Smooth muscle cell of bladder (primary cell): ENCODE measurements at places on chromosomes 13 and 19. TPM values are rescaled to one million over a fixed set of nuclear protein-coding genes. Genes with fewer than 3 reads are reported as not detected.

RAP2A gene
- 31.9 and 35.1 TPM in 2 replicates for total RNA-seq

RASGRP4 gene
- total RNA-seq: not detected in 2 replicates

CEACAM3 gene
- total RNA-seq: not detected in 2 replicates

SMIM44 gene
- total RNA-seq: not detected in 2 replicates

A1BG gene
- 8.7 and 12.5 TPM in 2 replicates for total RNA-seq

CRB3 gene
- not detected in 2 replicates for total RNA-seq

ZNF723 gene
- not detected in 2 replicates for total RNA-seq

WDR87 gene
- not detected in 2 replicates for total RNA-seq

NCR1 gene
- not detected in 2 replicates for total RNA-seq

SIGLEC7 gene
- total RNA-seq: 0.09 TPM in 1 of 2 replicates, not detected in the other

ZNF614 gene
- 7.8 and 8.4 TPM in 2 replicates for total RNA-seq

EEF2 gene
- total RNA-seq: 4,154 and 4,292 TPM in 2 replicates

HSH2D gene
- not detected in 2 replicates for total RNA-seq

IGFL2 gene
- not detected in 2 replicates for total RNA-seq

NCCRP1 gene
- not detected in 2 replicates for total RNA-seq

RASL11A gene
- total RNA-seq: 46.2 and 70.1 TPM in 2 replicates

ZNF90 gene
- 0.57 and 0.92 TPM in 2 replicates for total RNA-seq

SLC6A16 gene
- 0.09 TPM in 1 of 2 replicates, not detected in the other for total RNA-seq

TEX101 gene
- not detected in 2 replicates for total RNA-seq

SLC10A2 gene
- total RNA-seq: not detected in 2 replicates

MISP gene
- 0.18 and 0.28 TPM in 2 replicates for total RNA-seq

APLP1 gene
- total RNA-seq: 1.7 and 3.9 TPM in 2 replicates

BSG gene
- 296 and 318 TPM in 2 replicates for total RNA-seq

ZNF226 gene
- 21.1 and 22.9 TPM in 2 replicates for total RNA-seq

SLC8A2 gene
- total RNA-seq: 0.18 TPM in 1 of 2 replicates, not detected in the other

IL4I1 gene
- 0.14 and 0.46 TPM in 2 replicates for total RNA-seq

ADGRE3 gene
- not detected in 2 replicates for total RNA-seq

RAB4B gene
- 6.3 and 7.1 TPM in 2 replicates for total RNA-seq

LGALS14 gene
- total RNA-seq: not detected in 2 replicates

CEACAM7 gene
- not detected in 2 replicates for total RNA-seq

SIGLECL1 gene
- total RNA-seq: not detected in 2 replicates

HIPK4 gene
- total RNA-seq: 0.14 and 0.18 TPM in 2 replicates

SYCN gene
- total RNA-seq: not detected in 2 replicates

CERS1 gene
- total RNA-seq: 0.85 and 2.7 TPM in 2 replicates

NDUFA7 gene
- total RNA-seq: 31.0 and 40.4 TPM in 2 replicates

PSG11 gene
- total RNA-seq: not detected in 2 replicates

ATP4A gene
- not detected in 2 replicates for total RNA-seq

BEST2 gene
- not detected in 2 replicates for total RNA-seq

EBI3 gene
- not detected in 2 replicates for total RNA-seq

CYP2A6 gene
- not detected in 2 replicates for total RNA-seq

CLEC17A gene
- total RNA-seq: 0.28 TPM in 1 of 2 replicates, not detected in the other

AMH gene
- 0.28 and 0.46 TPM in 2 replicates for total RNA-seq

GPR12 gene
- not detected in 2 replicates for total RNA-seq

TLE6 gene
- total RNA-seq: 2.4 and 3.4 TPM in 2 replicates

ACTMAP gene
- total RNA-seq: 0.37 and 0.57 TPM in 2 replicates

PLIN4 gene
- total RNA-seq: 0.14 and 1.3 TPM in 2 replicates

STAP2 gene
- total RNA-seq: 4.3 and 5.2 TPM in 2 replicates

ERICH4 gene
- total RNA-seq: 0.09 TPM in 1 of 2 replicates, not detected in the other

TYROBP gene
- not detected in 2 replicates for total RNA-seq
